Mesothelial cell of epicardium (in vitro differentiated cells): ENCODE measurements at places on chromosomes 7 and 10. TPM values are rescaled to one million over a fixed set of nuclear protein-coding genes. Genes with fewer than 3 reads are reported as not detected.

GRCh38 chr7:136303162-136303561 is 326.0 kb upstream of the MTPN start:
- DNase-seq, result no peak

DNA sequence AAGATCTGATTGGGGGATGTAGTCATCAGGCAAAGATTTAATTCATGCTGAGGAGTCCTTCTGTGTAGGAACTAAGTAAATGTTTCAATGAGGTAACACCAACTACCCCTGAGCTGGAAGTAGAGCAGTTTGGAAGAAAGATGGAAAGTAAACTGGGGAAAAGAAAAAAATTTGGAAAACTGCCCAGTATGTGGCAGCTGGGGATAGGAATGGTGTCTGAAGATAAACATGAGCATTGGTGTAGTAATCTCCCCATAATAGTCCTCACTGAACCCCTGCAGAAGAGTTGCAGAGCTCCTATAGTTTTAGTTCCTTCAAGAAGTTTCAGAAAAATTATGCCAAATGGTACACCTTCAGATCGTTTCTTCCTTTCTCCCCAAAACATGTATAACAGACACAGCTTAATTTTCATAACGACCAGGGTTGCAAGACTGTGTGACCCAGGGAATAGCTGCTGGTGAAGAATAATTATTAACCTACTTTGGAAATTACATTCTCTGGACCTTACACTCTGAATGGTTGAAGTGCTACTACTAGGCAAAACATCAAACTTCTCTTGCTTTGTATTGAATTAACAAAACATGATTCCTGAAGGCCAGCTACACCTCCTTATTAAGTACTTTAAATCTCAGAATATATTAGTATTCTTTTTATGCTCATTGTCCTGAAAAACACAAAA is 446.4 kb upstream of the NRG3 start:
- no peak for DNase-seq

Gene OPALIN
- total RNA-seq, result not detected in 3 replicates

DNA sequence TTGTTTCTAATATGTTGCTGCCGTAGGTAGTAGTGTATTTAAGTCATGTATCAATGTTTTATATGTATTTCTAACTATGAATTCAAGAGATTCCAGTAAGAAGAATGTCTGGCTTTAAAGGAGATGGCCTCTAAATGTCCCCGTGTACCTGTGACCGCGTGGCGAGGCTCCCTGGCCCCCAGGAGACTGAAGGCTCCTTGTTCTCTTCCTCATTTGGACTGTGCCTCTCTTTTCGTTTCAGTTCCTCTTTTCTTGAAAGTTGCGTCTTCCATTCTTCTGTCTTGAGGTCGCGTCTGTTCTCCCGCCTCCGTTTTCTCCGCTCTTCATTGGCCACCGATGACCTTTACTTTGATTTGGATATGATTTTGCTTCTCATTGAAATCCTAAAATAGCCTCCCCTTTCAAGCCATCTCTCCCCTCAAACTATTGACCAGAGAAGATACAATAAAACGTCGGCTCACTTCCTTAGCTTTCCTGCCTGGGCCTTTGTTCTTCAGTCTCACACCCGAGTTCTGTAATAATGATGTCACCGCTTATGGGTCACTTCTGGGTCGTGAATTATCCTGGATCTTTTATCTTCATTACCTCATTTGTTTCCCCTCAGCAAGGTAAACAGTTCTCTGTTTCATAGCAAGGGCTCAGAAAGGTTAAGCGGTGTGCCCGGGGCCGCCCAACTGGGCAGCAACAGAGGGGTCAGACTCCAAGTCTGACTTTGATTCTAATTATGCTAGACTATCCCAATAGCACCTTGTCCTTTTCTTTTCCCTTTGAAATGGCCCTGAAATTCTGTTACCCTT is 28.7 kb downstream of the WIPI2 start:
- no peak for DNase-seq

DNA sequence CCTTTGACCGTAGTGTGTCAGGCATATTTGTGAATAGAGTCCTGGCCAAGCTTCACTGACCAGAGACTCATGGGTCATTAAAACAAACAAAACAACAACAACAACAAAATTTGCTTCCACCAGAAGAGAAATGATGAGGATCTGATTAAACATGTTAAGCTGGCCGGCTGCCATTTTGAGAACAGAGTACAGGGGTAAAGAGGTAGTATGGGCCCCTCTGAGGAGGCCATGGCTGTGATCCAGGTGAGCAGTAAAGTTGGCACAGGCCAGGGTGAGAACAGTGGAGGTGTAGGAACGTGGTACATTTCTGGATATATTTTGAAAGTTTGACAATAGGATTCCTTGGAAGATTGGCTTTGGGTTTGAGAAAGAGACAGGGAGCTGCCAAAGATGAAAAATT is 252.5 kb downstream of the TWIST1 start:
- DNase-seq, result no peak

Gene PIP
- total RNA-seq, result not detected in 3 replicates

DNA sequence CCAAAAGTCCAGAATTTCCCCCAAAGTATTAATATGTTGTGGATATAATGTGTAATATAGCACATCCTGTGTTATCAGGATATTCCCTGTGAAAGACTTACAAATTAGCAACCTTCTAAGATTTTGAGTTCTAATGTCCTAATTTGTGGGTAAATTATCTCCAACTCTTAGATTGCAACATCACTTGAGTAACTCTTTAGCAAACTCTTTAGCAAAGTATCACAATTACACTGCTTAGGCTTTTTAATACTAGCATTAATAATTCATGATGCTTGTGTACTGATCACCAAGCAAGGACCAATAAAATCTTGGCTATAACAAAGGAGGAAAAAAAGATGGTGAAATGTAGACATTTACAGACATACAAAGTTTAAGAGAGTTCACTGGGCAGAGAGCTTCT is 27.7 kb downstream of the HIP1 start:
- no peak for DNase-seq

- no peak for DNase-seq
Measured at GRCh38 chr7:55969391-55969790, 5.0 kb downstream of the NIPSNAP2 start.

DNA sequence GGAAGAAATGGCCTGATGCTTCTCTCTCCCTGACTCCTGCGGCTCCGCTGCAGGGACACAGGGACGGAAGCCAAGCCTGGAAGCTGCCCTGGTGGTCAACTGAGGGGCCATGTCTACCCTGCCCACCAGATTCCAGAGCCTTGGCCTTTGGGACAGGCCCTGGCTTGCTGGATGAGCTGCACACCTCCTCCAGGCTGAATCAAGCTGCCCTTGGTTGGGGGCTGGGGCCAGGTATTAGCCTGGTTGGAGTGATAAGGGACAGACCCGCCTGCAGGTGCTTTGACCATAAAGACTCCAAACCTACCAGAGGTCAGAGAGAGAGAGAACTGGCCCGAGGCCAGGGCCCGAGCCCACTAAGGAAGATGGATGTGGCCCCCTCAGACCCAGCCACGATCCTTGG is 30.1 kb downstream of the CRHR2 start:
- no peak for DNase-seq

- DNase-seq, result no peak
Measured at GRCh38 chr10:1417574-1417973, 319.8 kb downstream of the ADARB2 start.

Gene CH25H
- total RNA-seq, result not detected in 3 replicates

- DNase-seq, result peak; percentile 40
Measured at GRCh38 chr10:125370578-125370977, 210.2 kb upstream of the CTBP2 start.

DNA sequence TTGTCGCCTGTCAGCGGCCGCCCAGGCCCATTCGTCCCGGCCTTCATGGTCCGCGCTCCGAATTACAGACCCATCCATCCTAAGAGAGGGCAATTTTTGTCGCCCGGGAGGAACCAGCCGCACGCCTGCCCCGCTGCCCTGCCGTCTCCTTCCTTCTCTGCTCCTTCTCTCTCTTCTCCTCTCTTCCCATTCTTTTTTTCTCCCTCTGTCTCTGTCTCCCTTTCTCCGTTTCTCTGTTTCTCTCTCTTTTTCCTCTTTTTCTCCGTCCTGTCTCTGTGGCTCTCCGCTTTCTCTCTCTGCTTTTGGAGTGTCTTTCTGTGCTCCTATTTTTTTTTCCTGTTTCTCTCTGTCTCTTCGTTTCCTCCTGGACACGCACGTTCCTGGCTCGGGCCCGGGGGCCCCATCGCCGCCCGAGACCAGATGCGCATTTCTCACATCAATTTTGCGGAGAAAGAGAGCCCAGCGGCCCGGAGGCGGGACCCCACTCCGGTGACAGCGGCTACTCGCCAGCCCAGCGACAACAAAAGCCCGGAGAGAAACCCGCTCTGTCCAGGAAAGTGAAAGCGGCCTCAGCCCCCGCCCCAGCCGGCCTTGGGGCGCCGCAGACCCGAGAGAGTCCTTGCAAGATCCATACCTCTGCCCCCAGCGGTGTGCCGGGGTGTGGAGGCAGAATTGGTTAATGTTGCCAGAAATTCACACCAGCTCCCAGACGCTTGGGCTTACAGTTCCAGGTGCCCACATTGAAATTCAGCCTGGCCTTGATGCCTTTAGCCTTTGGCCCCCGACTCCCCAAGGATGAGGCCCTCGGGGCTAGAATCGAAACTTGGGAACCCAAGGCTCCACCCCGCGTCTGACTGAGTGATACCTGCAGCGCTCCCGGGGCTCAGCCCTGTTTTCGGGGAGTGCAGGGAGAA is 4.1 kb downstream of the LBX1 start:
- no peak for DNase-seq

GRCh38 chr10:5927306-5927705 is 37.3 kb downstream of the FBH1 start:
- DNase-seq, result no peak

GRCh38 chr7:28517206-28517605 is 104.9 kb downstream of the CREB5 start:
- DNase-seq, result no peak

DNA sequence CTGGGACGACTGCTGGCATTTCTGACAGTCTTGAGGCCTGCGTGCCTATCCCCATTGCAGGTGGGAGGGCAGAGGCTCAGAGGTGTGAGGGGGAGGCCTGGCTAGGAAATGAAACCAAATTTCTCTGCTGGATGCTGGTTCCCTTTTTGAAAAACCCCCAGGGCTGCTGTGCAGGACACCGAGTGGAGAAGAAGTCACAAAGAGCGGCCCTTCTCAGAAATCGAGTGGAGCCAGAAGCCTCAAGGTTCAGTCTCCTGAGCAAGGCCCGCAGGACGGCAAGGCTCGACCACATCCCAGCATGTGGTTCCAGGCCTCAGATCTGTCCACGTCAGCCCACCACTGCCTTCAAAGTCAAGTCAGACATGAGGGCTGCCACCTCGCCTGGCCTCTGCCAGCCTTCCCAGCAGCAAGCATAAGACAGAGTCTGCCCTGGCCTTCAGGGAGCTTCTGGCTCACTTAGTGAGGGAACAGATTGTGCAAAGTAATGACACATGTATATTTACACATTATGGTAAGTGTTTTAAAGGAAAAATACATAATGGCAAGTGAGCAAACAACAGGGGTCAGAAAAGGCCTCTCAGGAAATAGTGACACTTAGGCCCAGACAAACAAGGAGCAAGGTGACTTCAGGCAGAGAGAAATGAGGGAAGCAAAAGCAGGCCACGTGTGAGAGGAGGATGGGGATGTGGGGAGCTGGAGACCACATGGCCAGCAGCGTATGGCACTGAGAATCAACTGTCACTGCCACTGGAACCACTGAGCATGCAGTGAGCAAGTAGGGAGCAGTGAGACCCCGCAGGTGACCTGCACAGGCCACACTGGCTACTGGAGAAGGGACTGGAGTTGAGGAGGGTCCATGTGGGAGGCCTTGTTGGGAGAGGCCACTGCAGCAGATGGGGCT is 86.7 kb downstream of the ARHGAP22 start:
- DNase-seq, result no peak

DNA sequence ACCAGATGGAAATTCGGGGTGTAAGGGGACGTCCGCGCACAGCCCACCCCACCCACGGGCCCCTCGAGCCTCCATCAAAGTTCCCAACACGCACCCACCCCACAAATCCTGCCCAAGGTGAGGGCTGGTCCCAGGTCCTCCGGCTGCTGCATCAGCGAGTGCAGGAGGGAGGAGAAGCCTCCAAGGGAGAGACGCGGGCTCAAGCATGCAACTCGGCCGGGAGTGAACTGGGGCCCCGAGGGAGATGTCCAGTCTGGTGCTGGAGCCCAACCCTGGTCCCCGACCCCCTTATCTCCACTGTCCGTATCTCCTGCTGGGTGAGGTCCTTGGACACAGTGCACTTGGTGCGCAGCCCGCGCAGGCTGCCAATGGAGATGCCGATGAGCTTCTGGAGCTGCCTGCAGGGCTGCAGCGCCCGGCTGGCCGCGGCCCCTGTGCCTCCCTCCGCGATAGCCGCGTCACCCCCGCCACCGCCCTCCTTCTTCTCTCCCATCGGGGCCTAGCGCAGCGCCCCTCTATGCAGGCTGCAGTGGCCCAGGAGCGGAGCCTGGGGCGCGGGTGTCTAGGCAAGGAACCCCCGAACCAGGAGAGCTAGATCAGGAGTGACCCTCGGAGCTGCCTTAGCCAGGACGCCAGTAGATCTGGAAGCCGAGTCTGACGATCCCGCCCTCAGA is 489.2 kb downstream of the ZNF33B start:
- no peak for DNase-seq

Gene BAG3
- total RNA-seq, result 22.2 to 23.3 TPM (median 23.0 TPM) in 3 replicates

Gene CYREN
- total RNA-seq, result 44.4 to 46.7 TPM (median 44.8 TPM) in 3 replicates

Gene SPDYE5
- total RNA-seq, result 0.14 to 0.16 TPM in 2 of 3 replicates, not detected in the other

Gene C10orf67
- 0.11 to 0.22 TPM in 2 of 3 replicates, not detected in the other for total RNA-seq

DNA sequence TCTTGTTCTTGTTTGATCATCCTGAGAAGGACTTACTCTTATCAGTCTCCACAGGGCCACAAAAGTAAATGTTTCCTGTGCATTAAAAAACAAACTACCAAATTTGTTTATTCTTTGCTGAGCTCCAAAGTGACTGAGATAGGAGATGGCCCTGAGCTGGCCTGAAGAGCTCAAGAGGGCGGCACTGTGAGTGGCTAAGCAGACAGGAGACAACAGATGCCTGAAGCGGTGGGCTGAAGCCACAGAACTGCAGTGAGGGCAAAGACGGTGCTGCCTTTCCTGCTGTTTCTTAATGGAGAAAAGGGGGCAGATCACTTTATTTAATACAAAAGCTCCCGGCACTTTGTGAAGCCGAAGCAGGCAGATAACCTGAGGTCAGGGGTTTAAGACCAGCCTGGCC is 379.6 kb downstream of the ARL4A start:
- no peak for DNase-seq
